ENCODE measurements at places on chromosomes 4 and X.

- no peak for DNase-seq
Observed at GRCh38 chr4:183195534-183195933, 96.5 kb downstream of the WWC2 start.

DNA sequence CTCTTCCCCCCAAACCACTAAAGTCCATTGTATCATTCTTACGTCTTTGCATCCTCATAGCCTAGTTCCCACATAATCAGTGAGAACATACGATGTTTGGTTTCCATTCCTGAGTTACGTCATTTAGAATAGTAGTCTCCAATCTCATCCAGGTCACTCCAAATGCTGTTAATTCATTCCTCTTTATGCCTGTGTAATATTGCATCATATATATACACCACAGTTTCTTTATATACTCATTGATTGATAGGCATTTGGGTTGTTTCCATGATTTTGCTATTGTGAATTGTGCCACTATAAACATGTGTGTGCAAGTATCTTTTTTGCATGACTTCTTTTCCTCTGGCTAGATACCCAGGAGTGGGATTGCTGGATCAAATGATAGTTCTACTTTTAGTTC is 57.2 kb downstream of the ARFIP1 start:
- DNase-seq, result no peak

DNA sequence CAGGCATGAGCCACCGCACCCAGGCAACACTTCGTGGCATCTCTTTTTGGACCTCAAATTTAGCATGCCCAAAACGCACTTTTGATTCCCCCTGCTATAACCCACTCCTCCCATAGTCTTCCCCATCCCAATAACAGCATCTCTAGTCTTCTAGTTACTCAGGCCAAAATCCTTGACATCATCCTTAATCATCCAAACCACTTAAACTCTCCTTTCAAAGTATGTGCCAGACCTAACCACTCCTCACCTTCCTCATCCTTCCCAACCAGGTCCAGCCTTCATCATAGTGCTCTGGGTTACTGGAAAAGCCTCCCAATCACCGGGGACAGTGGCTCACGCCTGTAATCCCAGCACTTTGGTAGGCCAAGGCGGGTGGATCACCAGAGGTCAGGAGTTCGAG is 41.9 kb downstream of the AFAP1 start:
- no peak for DNase-seq

DNA sequence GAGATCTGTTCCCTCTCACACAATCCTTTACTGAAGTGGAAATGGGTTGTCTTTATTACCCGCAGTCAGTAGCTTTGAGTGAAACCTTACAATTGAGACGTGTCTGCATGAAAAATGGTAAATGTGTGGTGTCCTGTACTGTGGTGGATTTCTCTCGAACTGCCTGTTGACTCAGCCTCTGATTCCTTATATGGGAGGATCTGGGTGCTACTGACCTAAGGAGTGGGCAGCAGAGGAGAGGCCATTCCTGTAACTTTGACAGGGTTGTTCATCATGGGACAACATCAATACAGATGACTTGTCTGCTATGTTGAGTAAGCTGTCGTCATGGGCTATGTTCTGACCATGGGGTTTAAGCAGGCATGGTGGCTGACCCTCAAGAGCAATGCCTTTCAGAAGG is 159.6 kb upstream of the WDR1 start:
- DNase-seq, result no peak

DNA sequence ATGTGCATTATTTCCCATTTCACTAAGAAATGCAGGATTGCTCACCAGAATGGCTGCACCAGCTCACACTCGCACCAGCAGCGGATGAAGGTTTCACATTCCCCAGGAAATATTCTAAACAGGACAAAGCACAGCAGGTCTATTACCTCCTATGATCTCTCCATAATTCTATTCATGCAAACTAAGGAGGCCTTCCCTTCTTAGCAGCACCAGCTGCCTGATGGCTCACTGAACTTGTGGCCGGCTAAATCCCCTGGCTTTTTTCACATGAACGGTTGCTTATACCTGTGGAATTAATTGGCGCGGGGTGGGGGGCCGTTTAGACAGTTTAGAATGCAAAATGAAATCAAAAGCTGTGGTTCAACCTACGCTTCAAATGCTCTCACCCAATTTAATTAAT is 73.5 kb upstream of the SRD5A3 start:
- no peak for DNase-seq

DNA sequence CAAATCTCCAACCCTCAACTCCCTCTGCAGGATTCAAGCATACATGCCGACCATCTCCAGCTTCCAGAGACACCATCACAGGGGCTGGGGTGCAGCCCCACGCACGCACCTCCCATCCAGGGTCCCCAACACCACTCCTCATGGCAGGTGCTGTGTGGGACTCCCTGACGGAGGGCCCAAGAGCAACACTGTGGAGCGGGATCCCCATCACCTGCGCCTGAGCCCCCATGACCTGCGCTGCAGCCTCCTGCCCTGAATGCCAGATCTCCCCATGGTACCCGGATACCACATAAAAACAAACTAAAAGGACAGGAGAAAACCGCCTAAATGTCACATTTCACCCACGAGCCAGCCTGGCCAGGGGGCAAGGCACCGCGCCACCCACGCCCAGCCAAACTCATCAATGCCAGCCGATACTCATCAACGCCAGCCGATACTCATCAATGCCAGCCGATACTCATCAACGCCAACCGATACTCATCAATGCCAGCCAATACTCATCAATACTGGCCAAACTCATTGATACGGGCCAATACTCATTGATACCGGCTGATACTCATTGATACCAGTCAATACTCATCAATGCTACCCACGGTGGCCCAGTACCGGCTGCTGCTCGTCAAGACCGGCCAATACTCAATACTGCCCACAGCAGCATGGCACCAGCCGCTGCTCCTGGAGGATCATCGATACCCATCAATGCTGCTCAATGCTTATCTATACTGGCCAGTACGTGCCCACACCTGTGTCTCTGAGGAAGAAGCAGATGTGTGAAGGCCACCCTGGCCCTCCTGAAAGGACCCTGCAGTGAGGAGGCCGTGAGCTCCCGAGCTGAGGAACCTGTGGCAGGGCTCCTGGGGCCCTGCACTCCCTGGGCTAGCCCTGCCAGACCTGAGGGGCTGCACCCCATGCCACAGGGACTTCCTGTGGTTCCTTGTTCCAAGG is 6.2 kb downstream of the CTBP1 start:
- DNase-seq, result no peak

GRCh38 chr4:28799696-28800095 is 1920.5 kb upstream of the PCDH7 start:
- DNase-seq, result no peak

DNA sequence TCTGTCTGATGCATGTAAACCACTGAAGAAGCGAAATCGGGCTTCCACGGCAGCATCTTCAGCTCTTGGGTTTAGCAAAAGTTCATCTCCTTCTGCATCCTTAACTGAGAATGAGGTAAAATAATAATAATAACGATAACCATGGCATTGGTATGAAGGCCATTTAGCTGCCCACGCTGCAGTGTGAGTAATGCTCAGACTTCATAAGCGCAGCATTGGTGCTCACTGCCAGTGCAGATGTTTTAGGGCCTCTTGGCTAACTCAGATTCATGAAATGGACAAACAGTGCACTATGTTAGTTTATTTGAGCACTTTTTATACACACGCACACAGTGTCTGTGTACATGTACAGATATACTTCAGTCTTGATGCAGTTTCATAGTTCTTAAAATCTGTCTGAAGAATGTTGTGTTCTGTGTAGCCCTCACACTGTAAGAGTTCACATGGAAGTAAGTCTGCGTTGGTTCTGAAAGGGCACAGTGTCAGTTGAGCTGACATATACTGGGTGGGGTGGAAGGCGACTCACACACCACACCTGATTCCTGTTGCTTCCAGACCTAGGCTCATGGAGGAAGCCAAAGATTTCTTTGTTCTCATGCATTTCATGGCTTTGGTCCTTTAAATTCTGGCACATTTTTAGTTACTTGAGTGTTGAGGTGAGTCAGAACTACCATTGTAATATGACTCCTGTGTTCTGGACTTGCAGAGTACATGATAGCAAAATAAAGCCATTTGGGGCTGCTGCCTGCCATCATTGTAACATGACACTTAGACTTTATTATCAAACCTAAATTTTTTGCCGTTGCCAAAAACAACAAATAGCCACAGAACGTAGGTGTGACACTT is 68.7 kb downstream of the NSD2 start:
- DNase-seq, result no peak

- DNase-seq, result no peak
Observed at GRCh38 chr4:76611616-76612207, 176.7 kb downstream of the SHROOM3 start.
